ENCODE measurements at places on chromosomes 12 and 14. TPM values are rescaled to one million over a fixed set of nuclear protein-coding genes. Genes with fewer than 3 reads are reported as not detected.

The CALM1 gene
- 493 TPM for total RNA-seq

The CCDC177 gene
- total RNA-seq, result not detected

The LPAR5 gene
- total RNA-seq, result 6.8 TPM

The PCNX4 gene
- 73.2 TPM for total RNA-seq

The P3H3 gene
- 66.1 TPM for total RNA-seq

The NPFF gene
- not detected for total RNA-seq

The CRACR2A gene
- 2.7 TPM for total RNA-seq

The ADSS1 gene
- 87.3 TPM for total RNA-seq

The KCNJ8 gene
- total RNA-seq, result 7.0 TPM

The BICDL1 gene
- 0.68 TPM for total RNA-seq

The TAS2R8 gene
- not detected for total RNA-seq

DNA sequence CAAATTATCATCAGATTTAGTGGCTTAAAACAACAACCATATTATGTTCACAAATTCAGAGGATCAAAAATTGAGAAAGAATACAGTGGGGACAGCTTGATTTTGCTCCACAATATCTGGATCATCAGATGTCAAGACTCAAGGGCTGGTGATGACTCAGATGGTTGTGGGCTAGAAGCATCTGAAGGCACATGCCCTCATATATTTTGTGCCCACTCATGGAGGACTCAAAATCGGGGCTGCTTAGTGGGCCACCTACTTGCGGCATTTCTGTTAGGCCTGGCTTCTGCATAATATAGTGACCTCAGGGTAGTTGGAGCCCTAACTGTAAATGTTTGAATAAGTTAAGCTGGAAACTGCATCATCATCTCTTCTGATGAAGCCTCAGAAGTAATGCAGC, 584.5 kb downstream of the SLC16A7 start:
- H3K27me3 ChIP-seq, result no peaks in the 10 kb centered on the region
- H3K4me1 ChIP-seq, result peaks cover 7% of the 10 kb centered on the region
- no peaks in the 10 kb centered on the region for H3K36me3 ChIP-seq
- H3K4me3 ChIP-seq, result no peak overlapping the region
- no peak for DNase-seq

DNA sequence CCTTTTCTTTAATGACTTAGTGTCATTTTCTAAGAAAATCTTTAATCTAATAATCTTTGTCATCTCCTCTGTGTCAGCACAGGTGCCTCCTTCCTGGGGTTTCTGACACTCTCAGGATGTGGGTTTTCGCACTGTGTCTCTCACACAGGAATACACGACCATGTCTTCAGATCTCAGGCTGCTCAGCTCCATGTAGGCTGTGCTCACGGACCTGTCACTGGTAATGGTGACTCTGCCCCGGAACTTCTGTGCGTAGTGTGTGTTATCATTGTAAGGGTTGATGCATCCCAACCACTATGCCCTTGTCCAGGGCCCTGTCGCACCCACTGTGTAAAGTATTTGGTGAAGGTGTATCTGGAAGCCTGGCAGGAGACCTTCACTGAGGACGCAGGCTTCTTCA, 647.8 kb downstream of the TMEM121 start:
- no peak overlapping the region for H3K27ac ChIP-seq
- no peaks in the 10 kb centered on the region for H3K36me3 ChIP-seq
- no peak overlapping the region for H3K4me3 ChIP-seq
- DNase-seq, result no peak
- no peaks in the 10 kb centered on the region for H3K4me1 ChIP-seq

DNA sequence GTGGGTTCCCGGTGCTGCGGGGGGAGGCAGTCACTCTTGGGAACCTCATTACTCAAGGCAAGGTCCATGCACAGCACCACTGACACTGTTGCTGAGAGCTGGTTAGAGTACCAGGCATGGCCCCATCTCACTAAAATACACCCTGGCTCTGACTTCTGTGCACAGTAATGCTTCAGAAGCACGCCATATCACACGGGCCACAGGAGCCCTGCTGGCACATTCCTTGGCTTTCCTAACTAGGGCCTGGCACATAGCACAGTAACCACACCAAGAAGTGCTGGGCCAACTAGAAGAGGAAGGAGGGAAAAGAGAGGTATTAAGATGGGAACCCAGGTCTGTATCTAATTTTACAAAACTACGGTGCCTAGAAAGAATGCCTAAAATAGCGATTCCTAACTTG, 13.5 kb upstream of the RAB35 start:
- peaks cover 61% of the 10 kb centered on the region for H3K36me3 ChIP-seq
- H3K4me3 ChIP-seq, result no peak overlapping the region
- H3K27ac ChIP-seq, result no peak overlapping the region
- DNase-seq, result no peak

DNA sequence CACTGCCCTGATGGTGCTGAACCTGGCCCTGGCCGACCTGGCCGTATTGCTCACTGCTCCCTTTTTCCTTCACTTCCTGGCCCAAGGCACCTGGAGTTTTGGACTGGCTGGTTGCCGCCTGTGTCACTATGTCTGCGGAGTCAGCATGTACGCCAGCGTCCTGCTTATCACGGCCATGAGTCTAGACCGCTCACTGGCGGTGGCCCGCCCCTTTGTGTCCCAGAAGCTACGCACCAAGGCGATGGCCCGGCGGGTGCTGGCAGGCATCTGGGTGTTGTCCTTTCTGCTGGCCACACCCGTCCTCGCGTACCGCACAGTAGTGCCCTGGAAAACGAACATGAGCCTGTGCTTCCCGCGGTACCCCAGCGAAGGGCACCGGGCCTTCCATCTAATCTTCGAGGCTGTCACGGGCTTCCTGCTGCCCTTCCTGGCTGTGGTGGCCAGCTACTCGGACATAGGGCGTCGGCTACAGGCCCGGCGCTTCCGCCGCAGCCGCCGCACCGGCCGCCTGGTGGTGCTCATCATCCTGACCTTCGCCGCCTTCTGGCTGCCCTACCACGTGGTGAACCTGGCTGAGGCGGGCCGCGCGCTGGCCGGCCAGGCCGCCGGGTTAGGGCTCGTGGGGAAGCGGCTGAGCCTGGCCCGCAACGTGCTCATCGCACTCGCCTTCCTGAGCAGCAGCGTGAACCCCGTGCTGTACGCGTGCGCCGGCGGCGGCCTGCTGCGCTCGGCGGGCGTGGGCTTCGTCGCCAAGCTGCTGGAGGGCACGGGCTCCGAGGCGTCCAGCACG, 4.7 kb downstream of the LTB4R start:
- no peak overlapping the region for H3K27ac ChIP-seq
- peaks cover 4% of the 10 kb centered on the region for H3K4me1 ChIP-seq
- no peak overlapping the region for H3K4me3 ChIP-seq
- DNase-seq, result no peak
- H3K27me3 ChIP-seq, result no peaks in the 10 kb centered on the region
- no peaks in the 10 kb centered on the region for H3K36me3 ChIP-seq

DNA sequence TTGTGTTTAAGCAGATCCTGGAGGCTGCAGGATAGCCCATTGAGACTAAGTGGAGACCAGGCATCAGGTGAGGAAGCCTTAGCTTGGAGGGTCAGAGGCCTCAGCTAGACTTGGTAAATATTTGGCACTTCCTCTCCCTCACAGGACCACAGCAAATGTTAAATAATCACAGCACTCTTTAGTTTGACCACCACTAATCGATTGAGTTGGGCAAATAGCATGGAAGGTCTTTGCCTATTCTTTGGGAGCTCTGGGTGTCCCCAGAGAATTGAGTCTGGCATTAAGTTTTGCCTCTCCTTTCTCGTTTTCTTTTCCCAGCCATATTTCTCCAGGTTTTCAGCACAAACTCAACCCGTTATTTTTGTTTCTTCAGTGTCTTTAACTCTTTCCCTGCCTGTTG, 61.4 kb downstream of the ETV6 start:
- peak overlapping the region; percentile 29 for H3K27ac ChIP-seq
- peaks cover 65% of the 10 kb centered on the region for H3K4me1 ChIP-seq
- H3K4me3 ChIP-seq, result no peak overlapping the region

DNA sequence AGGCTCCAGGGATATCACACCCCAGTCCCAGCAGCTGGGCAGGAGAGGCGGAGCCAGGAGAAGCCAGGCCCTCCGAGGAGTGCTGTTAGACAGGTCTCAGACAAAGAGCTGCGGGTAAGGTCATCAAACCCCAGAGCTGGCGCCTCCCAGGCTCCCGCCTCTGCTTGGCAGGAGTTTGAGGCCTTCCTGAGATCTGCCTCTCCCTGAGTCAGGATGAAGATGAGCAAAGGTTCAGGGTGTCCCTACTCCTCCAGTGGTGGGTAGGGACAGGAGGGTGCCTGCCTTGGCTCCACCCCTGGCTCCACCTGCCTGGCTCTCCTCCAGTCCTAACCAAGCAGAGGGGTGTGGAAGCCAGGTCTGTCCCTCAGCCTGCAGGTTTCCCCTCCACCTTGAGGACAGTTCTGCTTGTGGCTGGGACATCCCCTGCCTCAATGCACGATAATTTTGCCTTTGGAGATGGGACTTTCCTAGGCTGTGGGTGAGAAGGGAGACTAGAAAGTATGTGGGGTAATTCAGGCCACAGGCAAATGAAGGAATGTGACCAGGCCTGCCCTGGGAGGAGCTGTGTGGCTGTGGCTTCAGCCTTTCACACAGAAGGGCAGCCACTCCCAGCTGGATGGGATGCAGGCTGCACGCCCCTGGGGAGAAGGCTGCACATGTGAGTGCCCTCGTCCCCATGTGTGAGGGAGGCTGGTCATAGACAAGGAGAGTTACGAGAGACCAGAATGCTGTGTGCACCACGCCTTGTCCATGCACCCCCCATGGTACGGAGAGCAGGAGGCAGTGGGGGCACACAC, 2.2 kb downstream of the PLEKHG6 start:
- no peak overlapping the region for H3K27ac ChIP-seq
- peaks cover 5% of the 10 kb centered on the region for H3K4me1 ChIP-seq
- H3K4me3 ChIP-seq, result no peak overlapping the region
- no peaks in the 10 kb centered on the region for H3K27me3 ChIP-seq
- no peaks in the 10 kb centered on the region for H3K36me3 ChIP-seq
- DNase-seq, result no peak

DNA sequence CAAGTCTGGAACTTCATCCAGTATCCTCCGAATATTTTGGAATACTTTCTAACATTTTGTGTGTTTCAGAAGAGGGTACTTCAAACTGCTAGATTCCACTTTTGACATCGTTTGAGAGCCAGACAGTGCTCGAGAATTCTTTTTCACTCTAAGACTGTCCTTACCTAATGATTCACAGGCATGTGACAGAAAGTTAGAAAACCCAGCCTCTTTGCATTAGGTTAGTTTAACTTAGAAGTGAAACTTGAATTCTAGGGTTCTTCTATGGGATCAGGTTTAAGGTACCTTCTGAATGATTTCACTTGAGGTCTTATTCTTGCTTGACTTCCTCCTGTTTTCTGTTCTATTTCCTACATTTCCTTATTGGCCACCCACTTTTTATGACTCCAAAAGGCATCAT, 431.8 kb downstream of the SLC6A15 start:
- H3K4me3 ChIP-seq, result no peak overlapping the region
- H3K36me3 ChIP-seq, result no peaks in the 10 kb centered on the region
- no peaks in the 10 kb centered on the region for H3K4me1 ChIP-seq
- no peak for DNase-seq
- H3K27me3 ChIP-seq, result no peaks in the 10 kb centered on the region
- no peak overlapping the region for H3K27ac ChIP-seq

DNA sequence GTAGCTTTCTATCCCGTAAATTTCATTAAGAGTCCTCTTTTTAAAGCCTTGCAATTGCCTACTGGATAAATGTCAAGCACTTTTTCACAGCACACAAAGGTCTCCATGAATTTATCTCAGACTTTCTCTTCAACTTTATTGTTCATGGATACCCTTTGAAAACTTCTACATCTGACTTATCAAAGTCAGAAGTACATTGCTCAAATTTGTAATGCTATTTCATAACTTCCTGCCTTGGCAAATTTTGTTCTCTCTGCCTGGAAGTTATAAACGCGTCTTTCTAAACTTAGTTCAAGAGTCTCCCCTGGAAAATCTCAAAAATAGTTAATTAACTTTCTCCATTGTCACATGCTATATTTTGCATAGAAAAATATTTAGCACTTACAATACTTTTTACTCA, 55.9 kb upstream of the RERGL start:
- no peak overlapping the region for H3K27ac ChIP-seq
- no peaks in the 10 kb centered on the region for H3K36me3 ChIP-seq
- H3K4me1 ChIP-seq, result peaks cover 9% of the 10 kb centered on the region
- DNase-seq, result no peak
- H3K4me3 ChIP-seq, result no peak overlapping the region

DNA sequence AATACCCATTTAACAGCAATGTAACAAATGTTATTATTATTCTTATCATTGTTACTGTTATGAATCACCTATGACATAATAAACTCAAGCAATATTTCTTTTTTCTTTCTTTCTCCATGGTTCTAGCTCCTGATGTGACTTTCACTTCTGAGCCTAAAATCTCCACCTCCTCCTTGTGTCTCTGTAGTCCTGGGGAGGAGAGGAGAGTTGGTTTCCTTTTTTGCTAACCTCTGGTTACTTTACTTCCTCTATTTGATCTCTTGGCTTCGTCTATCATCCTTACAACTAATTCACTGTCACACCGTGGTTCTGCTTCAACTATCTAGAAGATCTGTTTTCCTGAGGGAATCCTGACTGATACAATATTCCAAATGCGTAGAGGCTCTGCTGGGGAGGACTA, 456.6 kb downstream of the VRK1 start:
- H3K36me3 ChIP-seq, result no peaks in the 10 kb centered on the region
- H3K4me1 ChIP-seq, result no peaks in the 10 kb centered on the region
- H3K4me3 ChIP-seq, result no peak overlapping the region
- H3K27me3 ChIP-seq, result no peaks in the 10 kb centered on the region
- no peak for DNase-seq

- H3K36me3 ChIP-seq, result no peaks in the 10 kb centered on the region
- DNase-seq, result no peak
- H3K27ac ChIP-seq, result peak overlapping the region; percentile 69
- H3K4me3 ChIP-seq, result peak overlapping the region; percentile 72
- H3K27me3 ChIP-seq, result no peaks in the 10 kb centered on the region
Observed at GRCh38 chr12:118188690-118189371, 52.9 kb downstream of the PEBP1 start.

GRCh38 chr12:111826992-111827391, 15.0 kb upstream of the MAPKAPK5 start:
- no peaks in the 10 kb centered on the region for H3K4me1 ChIP-seq
- no peaks in the 10 kb centered on the region for H3K27me3 ChIP-seq
- no peak for DNase-seq
- no peak overlapping the region for H3K4me3 ChIP-seq
- no peak overlapping the region for H3K27ac ChIP-seq

- H3K4me1 ChIP-seq, result peaks cover 7% of the 10 kb centered on the region
- peak overlapping the region; percentile 47 for H3K27ac ChIP-seq
- DNase-seq, result peak; percentile 73
- no peaks in the 10 kb centered on the region for H3K36me3 ChIP-seq
- H3K4me3 ChIP-seq, result peak overlapping the region; percentile 2
Observed at GRCh38 chr14:69005432-69006148, 26.5 kb upstream of the ACTN1 start.

Data from thoracic aorta (tissue), 2 donors.